Right hindlimb (tissue), 1 donor: ENCODE measurements at places on chromosomes 6 and 20.

GRCh38 chr20:56439771-56440291 is 27.8 kb downstream of the CASS4 start:
- DNase-seq, result peak; percentile 87

DNA sequence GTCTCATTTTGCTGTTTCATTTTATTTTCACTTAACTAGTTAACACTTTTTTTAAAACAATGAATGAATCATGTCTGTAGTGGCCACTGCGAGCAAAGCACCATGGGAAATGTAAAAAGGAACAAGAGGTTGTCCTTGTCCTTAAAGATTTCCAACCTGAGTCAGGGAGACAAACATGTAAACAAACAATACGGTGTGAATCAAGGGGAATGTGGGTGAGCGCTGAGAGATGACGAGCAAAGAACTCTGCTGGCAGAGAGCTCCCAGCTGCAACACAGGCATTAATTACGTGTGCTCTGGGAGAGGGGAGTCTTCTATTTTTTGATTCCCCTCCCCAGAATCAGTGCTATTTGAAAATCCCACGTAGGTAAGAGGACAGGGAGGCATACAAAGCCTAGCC is 84.3 kb downstream of the ATXN1 start:
- no peak for DNase-seq

DNA sequence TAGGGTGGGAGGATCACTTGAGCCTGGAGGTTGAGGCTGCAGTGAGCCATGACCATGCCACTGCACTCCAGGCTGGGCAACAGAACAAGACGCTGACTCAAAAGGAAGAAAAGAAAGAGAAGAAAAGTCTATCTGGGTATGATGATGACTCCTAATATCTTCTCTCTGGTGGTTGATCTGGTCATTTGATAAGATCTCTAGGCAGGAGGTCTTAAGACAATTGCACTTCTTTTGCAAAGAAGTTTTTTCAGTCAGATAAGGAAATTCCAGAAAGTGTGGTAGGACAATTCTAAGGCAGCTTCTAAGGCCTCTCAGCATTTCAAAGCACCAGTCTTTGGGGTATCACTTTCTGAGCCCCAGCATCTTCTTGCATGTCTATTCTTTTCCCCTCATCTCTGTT is 7.7 kb upstream of the AIF1 start:
- DNase-seq, result no peak

GRCh38 chr6:52352239-52353018 is 9.5 kb upstream of the PAQR8 start:
- no peak for DNase-seq

DNA sequence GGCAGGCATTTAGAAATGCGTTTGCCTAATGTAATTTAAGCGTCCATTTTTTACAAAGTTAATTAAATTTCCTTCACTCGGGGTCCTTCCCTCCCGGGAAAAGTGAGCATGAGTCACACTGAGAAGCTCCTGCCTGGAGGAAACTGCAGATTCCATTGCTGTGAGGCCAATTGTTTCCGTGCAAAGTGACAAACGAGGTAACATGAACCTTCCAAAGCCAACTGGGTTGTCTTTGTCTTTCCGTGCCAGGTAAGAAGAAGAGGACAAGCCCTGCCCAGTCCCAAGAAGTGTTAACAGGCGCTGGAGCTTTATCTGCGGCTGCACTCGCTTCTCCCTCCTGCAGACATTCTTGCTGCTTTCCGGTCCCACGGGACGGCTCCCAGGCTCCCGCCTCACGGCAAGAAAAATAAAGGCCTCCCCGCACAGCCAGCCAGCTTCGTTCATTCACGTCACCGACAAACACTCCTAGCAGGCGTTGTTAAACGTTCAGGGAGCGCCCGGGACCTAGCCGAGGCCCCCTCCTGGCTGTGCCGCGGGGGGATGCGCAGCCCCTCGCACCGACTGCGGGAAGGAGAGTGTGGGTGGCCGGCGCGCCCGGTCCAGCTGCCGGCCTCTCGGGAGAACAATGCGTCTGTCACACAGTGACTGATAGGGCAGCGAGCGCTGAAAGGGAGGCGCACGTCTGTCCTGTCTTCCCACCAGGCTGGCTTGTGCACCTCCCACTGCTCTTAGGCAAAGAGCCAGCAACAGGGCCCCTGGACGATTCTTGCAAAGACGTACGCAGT is 61.5 kb upstream of the HDDC2 start:
- peak; percentile 80 for DNase-seq

DNA sequence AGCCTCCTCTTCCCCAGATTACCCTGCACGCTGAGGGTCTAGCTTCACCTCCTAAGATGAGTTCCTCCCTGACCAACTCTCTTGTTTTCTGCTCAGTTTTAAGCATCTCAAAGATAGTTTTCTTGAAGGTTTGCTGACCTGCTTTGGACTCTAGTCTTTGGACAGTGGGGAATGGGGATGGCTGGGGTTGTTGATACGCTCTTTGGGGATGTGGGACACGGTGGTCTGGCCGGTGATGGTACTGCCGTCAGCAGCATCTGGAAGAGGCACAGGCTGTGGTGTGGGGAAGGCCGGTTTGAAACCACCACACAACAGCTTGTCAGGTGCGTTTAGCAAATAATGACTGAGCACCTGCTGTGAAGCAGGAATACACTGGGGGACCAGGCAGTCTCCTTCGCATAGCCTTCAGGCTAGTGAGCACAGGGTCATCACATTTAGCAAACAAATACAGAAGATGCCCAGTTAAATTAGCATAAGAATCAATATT is 94.1 kb downstream of the TMEM242 start:
- DNase-seq, result no peak

DNA sequence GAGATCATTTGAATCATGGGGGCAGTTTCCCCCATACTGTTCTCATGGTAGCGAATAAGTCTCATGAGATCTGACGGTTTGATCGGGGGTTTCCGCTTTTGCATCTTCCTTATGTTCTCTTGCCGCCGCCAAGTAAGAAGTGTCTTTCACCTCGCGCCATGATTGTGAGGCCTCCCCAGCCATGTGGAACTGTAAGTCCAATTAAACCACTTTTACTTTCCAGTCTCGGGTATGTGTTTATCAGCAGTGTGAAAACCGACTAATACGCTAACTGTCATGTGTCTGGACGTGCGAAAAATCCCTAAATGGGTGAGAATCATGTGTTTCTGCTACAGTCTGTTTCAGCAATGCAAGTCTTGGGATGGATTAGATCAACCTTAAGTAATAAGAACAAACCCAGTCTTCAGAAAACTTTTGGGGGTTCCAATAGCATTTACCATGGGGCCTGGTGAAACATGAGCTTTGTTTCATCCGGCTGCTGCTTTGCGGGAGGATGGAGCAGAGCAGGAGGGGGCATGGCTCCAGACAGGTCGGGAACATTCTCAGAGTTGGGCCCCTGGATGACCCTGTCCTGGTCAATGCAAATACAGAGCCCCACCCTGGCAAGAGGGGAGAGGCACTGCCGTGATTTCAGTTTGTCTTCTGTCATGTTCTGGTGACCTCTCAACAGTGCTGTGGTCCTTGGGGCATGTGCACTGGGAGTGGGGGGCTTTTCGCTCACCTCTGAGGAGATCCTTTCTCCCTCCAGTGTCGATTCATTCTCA is 41.5 kb downstream of the CTCFL start:
- no peak for DNase-seq

DNA sequence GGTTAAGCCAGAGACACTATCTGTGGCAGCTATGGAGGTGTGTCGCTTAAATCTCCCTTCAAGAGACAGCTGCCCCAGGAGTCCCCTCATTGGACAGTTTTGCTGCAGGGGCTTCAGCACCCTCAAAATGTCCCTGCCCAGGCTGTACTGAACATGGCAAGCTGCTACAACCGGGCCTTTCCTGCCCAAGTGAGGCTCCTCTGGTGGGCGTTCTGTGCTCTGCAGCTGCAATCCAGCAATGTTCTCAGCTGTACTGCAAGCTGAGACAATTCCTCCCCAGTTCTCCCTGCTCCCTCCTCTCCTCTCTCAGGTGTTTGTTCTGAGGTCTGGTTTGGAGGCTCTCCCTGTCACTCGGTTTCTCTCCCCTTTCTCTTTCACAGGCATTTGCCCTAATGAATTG is 190.8 kb upstream of the LAMP5 start:
- no peak for DNase-seq

DNA sequence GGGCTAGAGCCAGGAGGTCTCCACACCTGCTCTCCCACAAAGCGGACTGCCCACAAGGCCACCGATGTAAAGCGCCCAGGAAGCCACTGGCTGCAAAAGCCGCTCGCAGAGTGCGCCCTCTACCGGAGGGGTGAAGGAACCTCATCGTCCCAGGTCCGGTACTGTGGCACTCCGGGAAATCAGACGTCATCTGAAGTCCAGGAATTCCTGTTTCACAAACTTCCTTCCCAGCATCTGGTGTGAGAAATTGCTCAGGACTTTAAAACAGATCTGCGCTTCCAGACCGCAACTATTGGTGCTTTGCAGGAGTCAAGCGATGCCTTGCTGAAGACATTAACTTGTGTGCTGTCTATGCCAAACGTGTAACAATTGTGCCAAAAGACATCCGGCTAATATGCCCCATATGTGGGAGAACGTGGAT is 115.1 kb upstream of the ARID1B start:
- peak; percentile 74 for DNase-seq

GRCh38 chr6:32397252-32397920 is 9.6 kb downstream of the BTNL2 start:
- no peak for DNase-seq

DNA sequence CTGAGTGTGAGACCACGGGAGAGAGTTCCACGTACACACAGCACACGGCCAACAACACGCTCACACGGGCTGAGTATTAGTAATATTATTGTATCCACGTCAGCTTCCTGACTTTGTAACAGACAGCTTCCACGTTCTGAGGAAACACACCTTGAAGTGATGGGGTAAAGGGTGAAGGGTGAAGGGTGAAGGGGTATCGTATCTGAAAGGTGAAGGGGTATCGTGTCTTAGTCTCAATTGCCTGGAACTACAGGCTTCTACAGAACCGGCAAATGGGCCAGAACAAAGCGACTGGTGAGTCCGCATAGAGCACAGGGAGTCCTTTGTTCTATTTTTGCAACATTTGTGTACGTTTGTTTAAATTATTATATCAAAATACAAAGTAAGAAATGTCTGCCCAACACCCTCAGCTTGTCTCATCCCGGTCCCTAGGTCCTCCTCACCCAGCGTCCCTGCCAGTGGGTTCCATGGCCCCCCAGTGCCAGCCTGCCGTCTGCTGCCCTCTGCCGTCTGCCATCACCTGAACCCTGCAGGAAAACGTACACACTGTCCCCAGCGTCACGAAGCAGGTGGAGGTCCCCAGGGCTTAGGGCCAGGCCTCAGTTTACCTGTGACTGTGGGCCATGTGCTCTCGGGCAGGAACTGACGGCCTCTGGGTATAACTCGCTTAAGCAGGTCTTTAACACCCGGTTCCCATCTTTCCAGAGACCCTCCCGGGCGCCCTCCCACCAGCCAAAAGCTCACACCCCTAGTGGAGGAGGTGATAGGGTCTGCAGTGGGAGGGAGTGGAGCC is 4.4 kb upstream of the HELZ2 start:
- no peak for DNase-seq

DNA sequence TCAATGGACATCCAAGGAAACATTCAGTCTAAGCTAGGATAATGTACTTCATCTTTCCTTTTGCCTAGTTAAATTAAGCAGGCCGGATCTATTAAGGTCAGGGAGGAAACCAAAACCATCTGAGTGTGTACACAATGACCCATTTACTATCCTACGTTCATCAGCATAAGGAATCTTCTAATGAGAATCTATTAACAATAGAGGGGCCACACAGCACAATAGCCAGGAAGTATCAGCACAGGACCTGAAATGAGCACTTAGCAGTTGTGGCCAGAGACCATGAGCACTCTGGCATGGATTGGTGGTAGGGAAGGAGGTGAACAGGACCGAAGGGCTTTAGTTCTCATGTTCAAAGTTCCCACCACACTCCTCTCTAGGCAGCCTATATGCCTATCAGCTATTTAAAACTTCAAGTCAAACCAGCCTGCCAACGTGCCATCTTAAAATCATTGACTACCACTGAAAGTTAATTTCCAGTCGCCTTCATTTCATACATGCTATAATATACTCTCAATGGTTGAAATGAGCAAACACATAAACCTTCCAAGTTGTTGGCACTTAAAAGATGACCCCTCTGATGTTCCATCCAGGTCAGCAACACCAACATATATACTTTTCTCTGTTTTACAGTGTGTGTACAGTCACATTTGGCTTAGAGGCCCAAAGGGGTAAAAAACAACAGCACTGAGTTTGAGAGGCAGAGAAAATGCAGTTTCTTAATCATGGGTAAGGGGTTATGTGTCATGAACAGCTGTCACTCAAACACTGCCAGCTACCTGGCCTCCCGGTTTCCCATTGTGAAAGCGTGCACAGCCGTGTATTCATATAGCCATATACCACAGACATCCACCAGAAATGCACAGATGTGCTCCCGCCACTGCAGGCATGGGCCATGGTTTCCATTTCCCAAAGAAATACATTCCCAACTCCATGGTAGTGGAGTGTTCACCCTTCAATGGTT is 184.3 kb downstream of the TBXT start:
- no peak for DNase-seq

DNA sequence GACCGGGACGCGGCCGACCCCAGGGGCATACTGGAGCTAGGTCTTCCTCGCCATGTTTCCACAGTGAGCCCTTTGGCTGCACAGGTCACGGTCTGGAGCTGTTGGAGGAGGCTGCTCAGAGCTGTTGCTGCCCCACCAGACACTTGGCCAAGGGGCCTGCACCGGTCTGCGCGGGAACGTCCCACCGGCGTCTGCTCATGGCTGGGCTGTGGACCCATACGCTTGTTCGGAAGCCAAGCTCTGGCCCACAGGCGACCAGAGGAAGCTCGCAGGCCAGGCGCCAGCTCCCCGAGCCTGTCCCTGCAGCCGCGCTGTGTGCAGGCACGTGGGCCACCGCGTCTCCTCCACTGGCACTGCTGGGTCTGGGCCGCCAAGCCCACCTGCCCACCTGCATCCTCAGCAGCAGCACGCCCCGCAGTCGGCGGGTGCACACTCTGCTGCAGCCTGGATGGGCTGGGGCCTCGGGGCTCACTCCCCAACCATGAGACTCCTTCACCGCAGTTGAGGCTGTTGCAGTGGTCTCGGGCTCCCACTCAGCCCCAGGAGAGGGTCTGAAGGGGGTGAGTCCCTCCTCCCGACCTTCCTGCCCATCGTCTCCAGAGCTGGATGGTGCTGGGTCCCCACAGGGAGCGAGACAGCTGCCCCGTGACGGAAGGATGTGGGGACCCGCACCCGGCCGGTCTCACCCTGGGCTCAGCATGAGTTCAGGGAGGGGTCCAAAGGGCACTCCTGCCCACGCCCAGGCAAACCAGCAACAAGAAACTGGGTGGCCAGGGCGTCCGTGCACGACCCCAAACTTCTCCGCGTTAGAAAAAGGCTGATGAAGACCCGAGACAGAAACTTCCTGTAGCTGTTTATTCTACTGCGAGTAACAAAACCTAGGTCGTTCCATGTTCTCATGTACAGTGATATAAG is 15.5 kb upstream of the TCFL5 start:
- peak; percentile 91 for DNase-seq

- no peak for DNase-seq
Measured at GRCh38 chr6:55969526-55969925, 94.1 kb upstream of the BMP5 start.

- DNase-seq, result no peak
Measured at GRCh38 chr6:142846459-142846831, 98.5 kb downstream of the HIVEP2 start.
